ENCODE measurements at places on chromosomes 5 and 9.

GRCh38 chr9:135994501-135995192 lies 33.5 kb upstream of the UBAC1 start:
- no peak for DNase-seq

DNA sequence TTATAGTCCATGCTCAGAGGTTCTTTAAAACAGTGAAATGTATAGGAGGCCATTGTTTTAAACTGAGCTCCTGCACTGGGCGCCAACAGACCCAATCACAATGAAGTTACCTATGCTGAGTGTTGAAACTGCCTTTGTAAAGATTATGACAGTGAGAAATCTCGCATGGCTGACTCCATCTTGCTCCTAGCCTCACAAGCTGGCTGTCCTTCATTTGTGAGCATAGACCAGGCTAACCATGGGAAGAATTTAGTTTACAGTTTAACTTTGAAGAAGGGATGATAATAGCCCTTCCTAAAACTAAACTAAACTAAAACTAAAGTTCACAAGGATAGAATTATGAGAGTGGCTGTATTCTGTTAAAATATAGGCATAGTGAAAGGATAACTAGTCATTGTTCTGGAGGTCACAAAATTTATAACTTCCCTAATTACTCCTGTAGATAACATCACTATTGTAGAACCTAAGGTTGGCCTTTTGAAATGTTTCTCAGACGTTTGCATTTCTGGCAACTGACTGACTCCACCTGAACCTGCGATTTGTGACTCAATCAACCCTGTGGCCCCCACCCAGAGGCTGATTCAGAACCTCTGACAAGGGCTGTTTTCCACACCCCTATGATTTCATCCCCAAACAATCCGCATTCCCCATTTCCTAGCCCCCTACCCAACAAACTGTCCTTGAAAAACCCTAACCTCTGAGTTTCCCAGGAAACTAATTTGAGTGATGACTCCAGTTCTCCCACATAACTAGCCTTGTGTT lies 59.1 kb downstream of the HMHB1 start:
- DNase-seq: peak; percentile 30

DNA sequence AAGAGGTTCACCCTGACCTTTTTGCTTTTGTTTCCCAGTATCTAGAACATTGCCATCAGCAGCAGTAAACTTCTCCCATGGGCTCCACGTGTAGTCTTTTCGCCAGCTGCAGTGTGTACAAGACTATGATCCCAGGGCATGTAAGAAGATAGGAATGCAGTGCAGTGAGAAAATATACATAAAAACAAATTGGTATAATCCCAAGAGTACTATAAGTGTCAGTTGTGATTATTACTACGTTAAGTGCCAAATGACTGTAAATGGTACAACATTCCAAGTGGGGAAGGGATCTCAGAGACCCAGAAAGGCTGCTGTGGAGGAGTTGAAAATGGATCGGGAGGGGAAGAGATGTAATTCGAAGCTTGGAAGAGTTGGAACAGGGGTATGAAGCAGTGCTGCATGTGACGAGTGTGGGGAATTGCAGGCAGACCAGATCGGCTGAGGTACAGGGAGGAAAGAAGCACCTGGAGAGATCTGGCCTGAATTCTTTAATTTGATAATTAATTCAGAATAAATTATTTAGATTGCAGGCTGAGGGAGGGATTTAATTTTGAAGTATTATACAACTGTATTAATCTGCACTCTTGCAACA lies 95.1 kb downstream of the FBXL7 start:
- no peak for DNase-seq

- peak; percentile 57 for DNase-seq
Observed at GRCh38 chr5:38369692-38370091, 111.3 kb downstream of the EGFLAM start.

DNA sequence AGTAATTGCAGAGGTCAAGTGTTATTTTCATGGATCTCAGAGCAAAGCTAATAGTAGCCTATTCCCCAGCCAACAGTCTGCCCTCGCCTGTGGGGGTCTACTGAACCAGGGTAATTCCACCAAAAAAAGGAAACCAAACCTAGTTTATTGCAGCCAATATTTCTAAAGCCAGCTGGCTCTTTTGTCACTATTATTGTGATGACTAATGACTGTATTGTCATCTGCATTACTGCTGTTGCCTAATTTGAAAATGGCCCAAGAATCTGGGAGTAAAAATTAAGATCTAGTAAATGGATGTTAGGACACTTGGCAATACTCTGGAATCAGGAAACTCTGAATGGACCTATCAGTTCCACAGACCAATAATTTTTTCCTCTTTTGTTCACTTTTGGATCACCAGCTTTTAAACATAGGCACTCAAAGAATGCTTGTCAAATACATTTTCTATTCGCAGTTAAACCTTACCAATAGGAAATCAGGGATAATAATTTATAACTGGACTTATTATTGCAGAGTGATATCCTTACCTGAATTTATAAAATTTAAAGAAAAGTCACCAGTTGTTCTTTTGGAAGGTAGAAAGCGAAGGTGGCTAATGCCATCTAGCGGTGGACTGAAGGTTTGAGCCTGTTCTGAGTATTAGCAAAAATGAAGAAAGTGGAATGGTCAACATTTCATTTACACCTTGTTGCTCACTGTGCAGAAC lies 69.2 kb downstream of the SYK start:
- DNase-seq: peak; percentile 32

DNA sequence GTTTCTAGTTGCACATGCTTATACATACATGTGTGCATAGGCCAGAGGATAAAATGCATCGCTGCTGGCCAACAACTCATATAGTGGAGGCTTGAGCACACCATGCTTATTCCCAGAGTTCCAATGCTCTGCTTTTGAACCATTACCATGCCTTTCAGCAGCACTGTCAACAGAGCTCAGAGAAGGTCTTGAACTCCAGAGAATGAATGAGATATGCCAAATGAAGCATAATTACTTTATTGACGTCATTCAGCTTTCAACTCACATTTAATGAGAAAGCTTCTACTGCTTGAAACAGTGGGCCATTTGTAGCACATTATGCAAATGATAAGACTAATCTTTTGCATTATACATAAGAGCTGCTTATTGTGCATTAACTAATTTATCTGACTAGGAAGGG lies 765.3 kb upstream of the GRAMD2B start:
- DNase-seq: no peak

DNA sequence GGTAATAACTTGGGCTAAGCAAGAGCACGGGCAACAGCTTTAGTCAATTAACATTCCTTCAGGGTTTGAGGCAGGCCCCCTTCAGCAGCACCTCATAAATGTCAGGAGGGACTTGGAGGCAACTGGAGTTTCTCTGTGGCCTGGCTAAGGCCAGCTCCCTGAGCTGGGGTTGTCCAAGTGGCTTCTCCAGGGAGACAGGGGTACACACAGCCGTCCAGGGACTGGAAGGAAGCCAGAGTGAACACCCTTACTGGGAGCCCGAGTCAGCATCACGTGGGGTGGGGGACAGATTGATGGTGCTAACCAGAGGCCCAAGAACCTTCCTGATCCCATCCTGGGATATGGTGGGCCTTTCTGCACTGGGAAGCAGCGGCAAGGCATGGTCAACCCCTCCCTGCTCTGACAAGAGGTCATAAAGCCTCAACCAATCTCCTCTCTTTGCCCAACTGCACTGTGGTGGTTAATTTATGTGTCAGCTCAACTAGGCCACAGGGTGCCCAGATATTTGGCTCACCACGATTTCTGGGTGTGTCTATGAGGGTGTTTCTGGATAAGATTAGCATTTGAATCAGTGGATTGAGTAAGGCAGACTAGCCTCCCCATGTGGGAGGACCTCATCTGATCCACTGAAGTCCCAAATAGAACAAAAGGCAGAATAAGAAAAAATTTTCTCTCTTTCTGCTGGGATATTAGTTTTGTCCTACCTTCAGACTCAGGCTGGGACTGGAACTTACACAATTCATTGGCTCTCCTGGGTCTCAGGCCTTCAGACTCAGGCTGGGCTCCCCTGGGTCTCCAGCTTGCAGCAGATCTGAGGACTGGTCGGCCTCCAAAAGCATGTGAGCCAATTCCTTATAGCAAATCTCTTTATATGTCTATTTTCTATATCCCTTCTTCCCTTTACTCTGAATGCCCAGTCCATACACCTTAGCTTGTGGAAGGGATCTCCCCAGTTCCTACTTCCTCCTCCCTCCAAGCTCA lies 127.2 kb upstream of the LARP1 start:
- DNase-seq: peak; percentile 72

DNA sequence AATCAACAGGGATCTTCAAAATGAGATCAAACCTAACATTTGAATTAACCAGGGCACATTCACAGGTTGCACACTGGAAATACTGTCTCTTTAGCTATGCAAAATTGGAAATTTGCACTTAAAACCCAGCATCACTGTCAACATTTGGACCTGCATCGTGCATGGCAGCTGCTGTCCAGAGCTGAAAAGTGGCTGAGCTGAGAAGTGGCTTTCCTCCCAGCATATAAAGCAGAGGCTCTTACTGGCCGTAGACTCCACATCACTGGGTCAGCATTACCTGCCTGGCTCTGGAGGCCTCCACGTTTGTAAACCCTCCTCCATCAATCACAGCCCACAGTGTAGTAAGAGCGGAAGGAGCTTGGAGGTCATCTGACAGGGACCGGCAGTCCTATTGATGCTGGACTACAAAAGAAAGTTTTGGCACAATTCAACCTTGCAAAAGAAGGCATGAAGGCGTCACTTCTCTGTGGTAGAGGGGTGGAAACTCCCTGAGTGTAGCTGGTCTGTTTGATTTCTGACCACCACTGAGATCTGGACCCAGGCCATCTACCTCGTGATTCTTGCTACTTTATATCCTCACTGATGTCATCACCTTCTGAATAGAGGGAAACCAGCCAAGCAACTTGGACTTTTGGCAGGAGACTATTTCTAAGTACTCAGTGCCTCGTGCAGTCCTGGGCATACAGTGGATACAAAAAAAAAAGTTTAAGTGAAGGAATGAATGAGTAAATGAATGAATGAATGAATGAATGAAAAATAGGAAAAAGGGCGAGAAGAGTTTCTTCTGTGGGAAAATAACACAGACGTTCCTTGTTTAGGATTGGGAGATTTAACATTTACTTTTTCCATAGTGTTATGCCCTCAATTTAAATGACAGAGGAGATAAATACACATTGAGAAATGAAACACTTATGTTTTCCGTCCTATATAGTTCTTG lies 14.8 kb downstream of the RASEF start:
- peak; percentile 16 for DNase-seq

GRCh38 chr9:131594906-131595665 lies 49.8 kb downstream of the PRRT1B start:
- no peak for DNase-seq

DNA sequence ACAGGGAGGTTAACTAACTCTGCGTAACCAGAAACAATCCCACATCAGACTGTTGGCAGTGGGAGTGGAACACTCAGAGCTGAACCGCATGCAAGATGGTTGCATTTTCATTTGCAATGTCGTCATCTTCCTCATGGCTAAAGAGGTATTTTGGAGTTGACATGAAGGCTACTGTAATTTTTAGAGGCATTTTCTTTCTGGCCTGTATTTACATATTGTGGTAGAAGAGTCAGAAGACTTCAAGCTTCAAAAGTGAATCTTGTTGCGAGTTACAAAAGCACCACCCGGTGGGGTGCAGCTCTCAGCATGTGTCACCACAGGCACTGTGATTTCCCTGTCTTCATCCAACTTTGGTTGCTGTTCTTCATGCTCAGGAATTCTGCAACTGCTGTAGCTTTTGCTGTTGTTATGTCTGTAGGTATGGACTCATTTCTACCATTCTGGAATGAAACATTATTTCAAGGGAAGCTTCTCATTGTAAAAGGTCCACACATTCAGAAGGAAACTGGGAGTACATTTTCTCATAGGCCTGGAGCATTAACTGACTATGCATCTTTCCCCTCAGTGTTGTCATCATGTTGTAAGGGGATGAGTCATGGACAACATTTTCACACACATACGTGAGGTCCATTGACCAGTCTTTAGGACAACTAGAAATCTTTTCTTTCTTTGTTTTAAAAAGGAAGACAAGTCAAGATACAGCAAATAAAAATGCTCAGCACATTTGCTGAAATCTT lies 35.4 kb upstream of the GDNF start:
- peak; percentile 78 for DNase-seq

GRCh38 chr5:151184316-151185042 lies 26.9 kb upstream of the ANXA6 start:
- no peak for DNase-seq

GRCh38 chr9:131429121-131430012 lies 35.5 kb downstream of the PRRC2B start:
- DNase-seq: peak; percentile 20

DNA sequence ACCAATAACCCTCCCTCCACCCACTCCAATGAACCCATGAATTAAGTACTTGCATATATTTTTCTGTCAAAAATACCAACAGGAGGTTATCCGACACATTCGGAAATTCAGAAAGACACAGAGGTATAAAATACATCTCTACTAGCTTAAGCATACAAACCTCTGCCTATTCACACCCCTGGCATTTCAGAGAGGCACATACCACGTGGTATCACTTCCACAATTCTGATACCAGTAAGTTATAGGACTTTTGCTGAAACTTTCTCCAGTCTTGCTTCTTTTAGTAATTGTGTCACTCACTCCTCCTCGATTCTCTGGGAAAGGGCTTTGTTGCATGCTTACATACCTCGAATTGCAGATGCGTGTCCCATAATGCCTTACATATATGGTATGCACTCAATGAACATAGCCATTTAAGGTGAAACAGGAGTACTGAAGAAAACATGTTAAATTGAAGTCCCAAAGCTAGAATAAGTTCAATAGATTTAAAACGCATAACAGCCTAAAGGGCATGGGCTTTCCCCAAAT lies 58.1 kb downstream of the TLE1 start:
- no peak for DNase-seq

- DNase-seq: peak; percentile 79
Observed at GRCh38 chr5:91101600-91102379, 281.3 kb downstream of the ARRDC3 start.

- DNase-seq: no peak
Observed at GRCh38 chr5:123751670-123752069, 239.7 kb downstream of the CSNK1G3 start.

DNA sequence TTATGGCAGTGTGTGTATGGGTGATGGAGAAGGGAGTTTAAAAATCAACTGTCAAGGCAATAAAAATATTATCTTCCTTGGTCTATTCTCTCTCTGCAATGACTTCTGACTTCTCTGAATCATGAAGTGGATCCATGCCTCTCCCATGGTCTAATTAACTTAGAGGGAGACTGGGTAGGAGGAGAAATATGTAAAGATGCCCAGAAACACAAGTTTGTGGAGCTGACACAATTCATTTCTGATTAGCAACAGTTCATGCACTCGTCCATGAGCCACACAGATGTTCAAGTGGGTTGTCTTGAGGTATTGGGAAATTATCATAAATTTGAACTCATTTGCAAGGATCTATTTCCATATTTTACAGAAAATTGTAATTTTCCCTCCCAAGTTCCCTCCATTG lies 38.1 kb downstream of the INSYN2B start:
- DNase-seq: peak; percentile 27

Measured in EL (cell line).